Inflammatory macrophage treated with lipopolysaccharide for 1 hour (primary cell): ENCODE measurements at places on chromosomes 4 and X.

GRCh38 chr4:78799551-78800495 lies 23.7 kb downstream of the BMP2K start:
- DNase-seq = no peak

- no peak for DNase-seq
Observed at GRCh38 chr4:19030048-19030447, 1008.5 kb upstream of the LCORL start.

DNA sequence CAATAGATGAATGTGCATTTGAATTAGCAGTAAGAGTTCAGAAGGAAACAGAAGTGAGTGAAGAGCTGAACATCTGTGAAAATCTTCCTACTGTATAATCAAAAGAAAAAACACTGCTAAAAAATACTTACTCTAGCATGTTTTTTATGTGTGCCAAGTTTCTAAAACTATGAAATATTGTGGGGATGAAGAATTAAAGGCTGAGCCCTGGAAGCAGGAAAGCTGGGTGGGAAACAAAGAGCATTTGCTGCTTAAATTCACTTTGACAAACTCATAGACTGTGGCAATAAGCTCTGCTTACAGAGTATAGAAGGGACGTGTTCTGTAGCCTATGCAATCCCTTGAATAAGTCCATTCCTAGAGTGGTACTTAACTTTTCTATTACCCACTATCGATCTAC lies 261.7 kb downstream of the ANKRD50 start:
- DNase-seq = no peak

DNA sequence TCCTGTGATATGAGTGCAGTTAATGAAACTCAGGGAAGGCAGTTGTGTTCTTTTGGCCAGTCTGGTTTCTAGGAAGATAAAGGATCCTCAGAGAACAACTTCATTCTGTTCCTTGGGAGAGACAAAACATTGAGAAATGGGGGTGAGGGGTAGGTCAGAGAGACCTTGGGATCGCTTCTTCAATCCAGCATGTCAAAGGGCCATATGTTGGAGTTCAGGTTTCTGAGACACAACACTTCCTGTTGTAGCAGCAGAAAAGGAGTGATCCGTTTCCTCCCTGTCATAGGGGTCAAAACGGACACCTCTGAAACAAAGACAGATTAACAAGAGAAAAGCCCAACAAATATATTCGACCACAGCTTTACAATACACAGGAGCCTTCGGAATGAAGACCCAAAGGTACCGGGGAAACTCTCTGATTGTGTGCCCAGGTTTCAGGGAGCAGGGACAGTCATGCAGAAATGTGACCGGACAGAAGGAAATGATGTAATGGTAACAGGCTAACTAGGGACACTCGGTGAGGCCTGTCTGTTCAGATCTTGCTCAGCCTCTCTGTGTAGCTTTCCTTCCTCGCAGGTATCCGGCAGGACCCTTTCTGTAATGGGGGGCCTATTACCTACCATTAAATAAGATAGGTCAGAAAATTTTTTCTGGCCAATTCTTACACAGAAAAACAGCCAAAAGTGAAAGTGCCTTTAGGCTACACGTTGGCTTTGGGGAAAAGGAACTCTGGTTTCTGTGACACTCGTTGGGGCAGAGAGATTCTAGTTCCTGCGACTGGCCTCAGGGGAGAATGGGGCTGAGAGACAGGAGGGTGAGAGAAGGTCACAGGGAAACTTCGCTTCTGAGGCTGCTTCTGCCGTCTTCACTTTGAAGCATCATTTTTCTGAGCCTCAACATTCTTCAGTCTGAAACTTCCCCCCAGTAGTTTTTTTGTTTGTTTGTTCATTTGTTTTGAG lies 103.3 kb upstream of the TLR3 start:
- DNase-seq = peak; percentile 4

GRCh38 chr4:109662771-109663170 lies 40.5 kb downstream of the CASP6 start:
- DNase-seq = no peak

GRCh38 chrX:7024850-7025249 lies 122.7 kb upstream of the STS start:
- no peak for DNase-seq

GRCh38 chrX:24283127-24283794 lies 30.6 kb downstream of the SUPT20HL2 start:
- no peak for DNase-seq

DNA sequence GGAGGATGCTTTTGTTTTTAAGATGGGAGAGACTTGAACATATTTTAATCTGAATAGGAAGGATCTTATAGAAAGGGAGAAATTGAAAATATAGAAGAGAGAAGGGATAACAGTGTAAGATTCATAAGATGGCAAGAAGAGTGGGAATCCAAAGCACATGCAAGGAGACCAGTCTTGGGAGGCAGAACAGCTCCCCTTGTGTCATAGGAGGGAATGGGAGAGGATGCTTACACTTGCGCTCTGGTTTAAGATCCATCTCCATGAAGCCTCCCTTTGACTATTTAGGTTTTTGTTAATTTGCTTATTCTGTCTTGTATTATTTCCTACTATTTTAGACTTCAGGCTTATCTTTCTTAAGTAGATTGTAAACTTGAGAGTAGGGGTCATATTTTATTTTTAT lies 42.7 kb downstream of the KIF4A start:
- no peak for DNase-seq
